ENCODE measurements at places on chromosomes 5 and 9. TPM values are rescaled to one million over a fixed set of nuclear protein-coding genes. Genes with fewer than 3 reads are reported as not detected.

Gene OR1N1
- total RNA-seq, result not detected

Gene PCDHGA10
- total RNA-seq, result 3.7 TPM

Gene GPBP1
- total RNA-seq, result 105 TPM

Gene EPB41L4B
- total RNA-seq, result 5.8 TPM

Gene POLR1E
- total RNA-seq, result 12.5 TPM

Gene RELL2
- 12.5 TPM for total RNA-seq

Gene ADGRV1
- 3.5 TPM for total RNA-seq

Gene FOXD4L6
- 0.28 TPM for total RNA-seq

Gene NUTM2G
- total RNA-seq, result not detected

Gene WDR55
- total RNA-seq, result 59.8 TPM

Gene SERF1A
- total RNA-seq, result 5.3 TPM

Gene SMIM33
- not detected for total RNA-seq

Gene ZDHHC11B
- 3.0 TPM for total RNA-seq

Gene SLC34A1
- 0.64 TPM for total RNA-seq

Gene SLC36A3
- not detected for total RNA-seq

Gene SLC34A3
- 0.34 TPM for total RNA-seq

Gene PCDHAC2
- total RNA-seq, result 12.6 TPM

Gene C1QTNF2
- not detected for total RNA-seq

Gene PCDHGB4
- 8.2 TPM for total RNA-seq

Gene BSPRY
- total RNA-seq, result 14.5 TPM

Gene SPATA31D4
- not detected for total RNA-seq

Gene BTNL8
- total RNA-seq, result not detected

Gene ARID3C
- not detected for total RNA-seq

Gene SPATA31E1
- total RNA-seq, result not detected

Gene ATP6V0E1
- 261 TPM for total RNA-seq

Gene ADRA1B
- total RNA-seq, result 10.9 TPM

Gene ST8SIA4
- not detected for total RNA-seq

Gene NFIB
- total RNA-seq, result 75.8 TPM

Gene AUH
- 12.6 TPM for total RNA-seq

Gene OR1J2
- not detected for total RNA-seq

Gene PPP1R26
- total RNA-seq, result 32.1 TPM

Gene ANKRD18B
- total RNA-seq, result 30.5 TPM

Gene TRIM36
- 5.4 TPM for total RNA-seq

Gene PCDH12
- total RNA-seq, result not detected

Gene ISOC1
- total RNA-seq, result 32.6 TPM

Gene C7
- total RNA-seq, result not detected

Gene MAP1B
- 21.5 TPM for total RNA-seq

Gene FOXD4L3
- 1.2 TPM for total RNA-seq

Gene NR2F1-AS1
- total RNA-seq, result 16.8 TPM

Gene PCYOX1L
- total RNA-seq, result 29.9 TPM

Gene SLC23A1
- 2.8 TPM for total RNA-seq

Gene HEMGN
- total RNA-seq, result not detected

Gene C5orf52
- total RNA-seq, result not detected

Gene PCDHB10
- total RNA-seq, result 1.2 TPM

Gene GPX8
- 25.9 TPM for total RNA-seq

Gene FAM163B
- total RNA-seq, result not detected

Gene CDC20B
- total RNA-seq, result not detected

Gene CDK5RAP2
- total RNA-seq, result 43.1 TPM

Gene PALM2AKAP2
- not detected for total RNA-seq

Gene RC3H2
- total RNA-seq, result 44.0 TPM

Gene HCN1
- total RNA-seq, result not detected

Gene ARHGEF28
- 92.0 TPM for total RNA-seq

Gene PCDHGC4
- total RNA-seq, result 2.2 TPM

Gene ADGRD2
- total RNA-seq, result not detected

Gene AQP7
- total RNA-seq, result 1.2 TPM

Gene SLCO6A1
- total RNA-seq, result not detected

Gene CNTNAP3B
- 35.5 TPM for total RNA-seq
